RPMI8226 (cell line): ENCODE measurements at places on chromosomes 11 and 22.

DNA sequence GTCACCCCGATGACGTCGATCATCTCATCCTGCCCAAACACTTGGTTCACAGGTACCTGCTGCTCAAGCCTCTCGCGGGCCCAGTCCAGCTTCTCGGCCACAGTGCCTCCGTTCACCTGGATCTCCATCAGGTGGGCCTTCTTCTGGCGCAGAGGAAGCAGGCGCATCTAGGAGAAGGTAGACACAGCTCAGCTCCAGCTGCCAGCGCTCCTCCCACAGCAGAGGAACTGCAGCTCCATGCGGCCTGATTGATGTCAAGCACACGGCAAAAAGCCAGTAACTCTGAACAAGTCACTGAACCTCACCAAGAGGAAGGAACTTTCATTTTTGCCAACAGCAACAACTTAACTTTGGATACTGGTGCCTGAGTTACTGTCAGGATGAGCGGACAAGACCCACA lies 4.0 kb downstream of the RPL3 start:
- no peak for DNase-seq

- no peak for DNase-seq
Measured at GRCh38 chr11:77104727-77105126, 2.1 kb downstream of the OMP start.

- DNase-seq, result peak; percentile 46
Measured at GRCh38 chr11:61477727-61478148, 30.8 kb upstream of the LRRC10B start.

GRCh38 chr11:126007238-126007637 lies 55.4 kb downstream of the CDON start:
- DNase-seq, result no peak

GRCh38 chr22:29855611-29856181 lies 17.6 kb upstream of the ASCC2 start:
- DNase-seq, result no peak

DNA sequence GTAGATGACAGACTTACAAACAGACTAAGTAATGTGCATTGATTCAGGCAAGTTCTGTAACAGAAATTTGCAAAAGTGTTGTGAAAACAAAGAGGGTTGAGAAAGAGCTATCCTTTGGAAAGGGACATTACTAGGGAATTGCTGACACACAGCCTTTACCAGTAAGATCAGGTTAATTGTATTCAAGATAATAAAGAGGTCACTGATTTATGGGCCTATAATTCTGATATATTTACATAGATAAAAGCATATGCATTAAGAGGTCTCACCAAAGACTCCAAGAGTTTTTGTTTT lies 138.7 kb downstream of the MAML2 start:
- no peak for DNase-seq

- DNase-seq, result no peak
Measured at GRCh38 chr11:122556605-122557004, 98.9 kb upstream of the UBASH3B start.

- DNase-seq, result no peak
Measured at GRCh38 chr11:57466680-57467079, 6.4 kb downstream of the RTN4RL2 start.

DNA sequence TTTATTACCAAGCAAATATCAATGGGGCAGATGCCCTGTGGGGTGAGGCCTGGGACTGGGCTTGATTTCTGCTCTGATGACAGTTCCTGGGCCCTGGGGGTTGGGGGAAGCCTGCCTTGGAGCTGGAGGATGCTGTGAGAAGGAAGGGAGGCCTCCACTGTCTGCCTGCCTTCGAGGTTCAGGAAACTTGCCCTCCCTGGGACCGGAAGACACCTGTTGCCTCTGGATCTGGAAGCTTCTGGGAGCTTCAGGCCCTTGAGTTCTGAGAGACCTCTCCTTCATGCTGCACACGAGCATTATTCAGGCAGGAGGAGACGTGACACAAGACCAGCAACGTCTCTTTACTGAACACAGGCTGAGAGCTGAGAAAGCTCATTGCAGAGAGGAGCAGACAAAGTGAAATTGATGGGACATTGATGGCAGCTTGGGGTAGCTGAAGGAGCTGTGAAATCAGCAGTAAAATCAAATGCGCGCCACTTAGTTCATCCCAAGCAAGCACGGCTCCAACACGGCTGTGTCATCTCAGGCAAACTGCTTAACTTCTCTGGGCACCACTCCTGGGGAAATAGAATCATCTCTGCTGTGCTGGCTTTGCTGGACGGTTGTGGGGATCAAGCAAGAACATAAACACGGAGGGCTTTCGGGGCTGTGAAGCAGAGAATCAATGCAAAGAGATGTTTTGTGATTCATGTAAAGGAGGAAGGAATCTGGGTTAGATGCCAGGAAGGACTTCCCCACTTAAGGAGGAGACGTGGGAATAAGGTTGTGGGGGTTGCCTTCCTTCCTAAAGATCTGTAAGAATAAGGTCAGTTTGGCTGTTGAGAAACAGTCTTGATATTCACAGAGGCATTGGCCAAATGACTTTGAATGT lies 64.5 kb downstream of the TP53I11 start:
- DNase-seq, result no peak

DNA sequence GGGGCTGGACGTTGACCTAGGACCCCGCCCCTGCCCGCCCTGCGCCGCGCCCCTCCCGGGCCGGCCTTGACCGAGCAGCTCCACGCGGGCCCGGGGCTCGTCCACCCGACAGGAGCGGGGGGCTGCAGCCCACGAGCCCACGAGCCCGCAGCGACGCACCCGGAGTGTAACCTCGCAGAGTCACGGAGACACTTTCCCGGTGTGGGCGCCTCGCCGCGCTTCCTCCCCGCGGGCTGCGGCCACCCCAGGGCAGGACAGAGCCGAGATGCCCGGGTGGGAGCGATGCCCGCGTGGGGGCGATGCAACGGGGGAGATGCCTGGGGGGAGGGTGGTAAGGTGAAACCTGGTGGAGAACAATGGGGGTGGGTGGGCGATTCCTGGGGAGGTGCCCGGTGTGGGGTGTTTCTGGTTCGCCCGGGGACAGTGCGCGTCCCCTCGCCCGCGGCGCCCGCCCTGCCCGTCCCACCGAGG lies 4.9 kb upstream of the ZBED4 start:
- DNase-seq, result no peak

DNA sequence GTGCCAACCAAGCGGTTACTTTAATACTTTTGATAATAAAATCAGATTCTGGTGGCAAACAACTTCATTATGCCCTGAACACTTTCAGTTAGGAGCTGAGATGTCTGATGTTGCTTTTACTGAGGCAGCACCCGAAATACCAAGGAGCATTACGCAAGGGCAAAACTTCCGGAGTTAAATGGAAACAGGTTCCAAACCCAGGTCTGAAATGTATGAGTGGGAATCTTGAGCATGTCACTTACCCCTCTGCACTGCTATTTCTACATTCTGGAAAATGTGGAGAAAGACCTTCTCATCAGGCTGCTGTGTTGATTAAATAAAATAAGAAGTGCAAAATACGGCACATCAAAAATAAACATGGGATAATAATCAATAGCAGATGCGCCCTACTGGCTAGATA lies 315.1 kb downstream of the LARGE1 start:
- no peak for DNase-seq

GRCh38 chr11:20639688-20640087 lies 29.7 kb upstream of the NELL1 start:
- DNase-seq, result no peak

DNA sequence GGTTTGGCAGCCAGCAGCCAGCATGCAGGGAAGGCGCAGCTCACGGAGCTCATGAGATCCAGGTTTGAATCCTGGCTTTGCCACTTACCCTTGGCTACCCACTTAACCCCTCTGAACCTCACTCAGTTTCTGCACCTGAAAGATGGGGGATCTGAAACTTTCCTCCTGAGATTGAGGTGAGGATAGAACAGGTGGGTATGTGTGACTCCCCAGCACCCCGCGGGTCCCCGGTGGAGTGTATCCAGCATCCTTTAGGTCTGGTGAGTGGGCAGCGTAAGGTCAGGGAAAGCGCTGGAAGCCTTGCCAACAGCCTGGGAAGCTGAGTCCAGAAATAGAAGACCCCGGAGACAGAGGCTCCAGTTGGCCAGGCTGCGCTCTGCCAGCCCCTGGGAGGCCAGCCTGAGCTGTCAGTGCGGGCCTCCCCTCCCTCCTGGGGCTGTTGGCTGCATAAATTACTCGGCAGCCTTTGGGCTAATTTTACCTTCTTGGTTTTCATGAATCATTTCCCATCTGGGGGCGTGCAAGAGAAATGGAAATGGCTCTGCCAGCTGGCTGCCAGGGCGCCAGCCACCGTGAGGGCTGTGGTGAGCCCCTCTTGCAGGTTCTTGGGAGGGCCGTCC lies 17.6 kb downstream of the PRDM11 start:
- no peak for DNase-seq

DNA sequence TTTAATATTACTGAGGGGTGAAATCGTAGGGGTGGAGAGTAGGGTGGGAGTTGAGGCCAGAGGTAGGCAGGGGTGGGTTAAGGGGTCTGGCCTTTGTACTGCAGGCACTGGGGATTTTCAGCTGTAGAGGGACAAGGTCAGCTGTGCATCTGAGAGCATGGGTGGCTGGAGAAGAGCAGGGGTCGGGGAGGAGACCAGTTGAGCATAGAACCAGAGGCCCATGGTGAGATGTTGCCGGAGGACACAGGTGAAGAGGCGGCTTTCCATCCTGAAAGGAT lies 12.1 kb upstream of the CELSR1 start:
- DNase-seq, result no peak

- no peak for DNase-seq
Measured at GRCh38 chr22:38964989-38965388, 7.6 kb downstream of the APOBEC3A start.

DNA sequence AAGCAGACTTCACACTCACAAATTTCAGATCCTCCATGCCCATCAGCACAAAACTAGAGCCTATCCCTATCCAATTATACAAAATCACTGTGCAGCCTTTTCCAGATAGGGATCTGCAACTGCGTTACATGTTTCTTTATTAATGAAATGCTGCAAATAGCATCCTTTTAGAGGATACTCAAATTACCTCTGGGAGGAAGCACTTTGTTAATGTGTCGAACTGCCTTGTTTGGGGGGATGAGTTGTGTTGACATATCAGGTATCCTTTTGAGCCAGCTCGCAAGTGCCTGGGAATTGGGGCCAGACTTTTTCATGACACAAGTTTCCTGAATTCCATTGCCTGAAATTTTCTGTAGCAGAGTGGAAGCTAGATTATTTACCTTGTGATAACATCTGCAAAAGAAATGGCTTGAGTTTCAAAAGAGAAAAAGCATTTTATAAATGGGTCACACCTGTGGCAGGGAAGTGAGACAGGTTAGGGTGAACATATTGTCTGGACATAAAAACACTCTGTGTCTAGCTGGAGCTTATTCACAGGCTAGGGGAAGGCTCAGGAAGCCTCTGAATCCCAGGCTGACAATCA lies 299.1 kb upstream of the MTNR1B start:
- DNase-seq, result no peak

DNA sequence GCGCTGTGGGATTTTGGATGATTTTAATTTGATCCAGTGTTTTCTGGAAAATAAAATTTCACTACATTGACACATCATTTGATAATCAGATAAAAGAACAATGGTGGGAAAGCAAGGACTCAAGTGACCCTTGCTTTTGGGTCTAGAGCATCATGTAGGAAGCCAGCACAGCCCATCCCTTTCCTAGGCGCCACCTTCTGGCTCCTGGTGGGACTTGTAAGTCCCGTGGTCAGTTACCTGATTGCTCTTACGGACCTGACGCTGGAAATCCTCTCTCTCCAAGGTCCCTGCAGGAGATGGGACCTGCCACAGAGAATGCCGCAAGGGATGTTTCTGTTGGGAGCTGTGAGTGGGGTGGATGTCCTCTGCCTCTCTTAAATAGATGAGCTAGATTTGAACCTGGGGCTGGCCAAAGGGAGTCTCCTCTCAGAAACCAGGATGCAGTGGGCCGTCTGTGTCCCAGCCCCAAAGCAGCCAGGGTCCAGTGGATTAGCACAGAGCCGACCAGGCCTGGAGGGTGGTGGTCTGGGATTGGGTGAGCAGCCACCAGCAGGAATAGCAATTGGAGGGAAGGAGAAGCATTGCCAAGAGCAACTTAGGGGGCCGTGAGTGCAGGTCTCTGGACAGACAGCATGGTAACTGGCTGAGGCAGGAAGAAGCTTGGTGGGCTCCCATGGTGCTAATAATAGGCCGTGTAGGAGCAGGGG lies 21.7 kb downstream of the TIMP3 start:
- peak; percentile 40 for DNase-seq

GRCh38 chr11:79346021-79346420 lies 94.8 kb downstream of the TENM4 start:
- no peak for DNase-seq

DNA sequence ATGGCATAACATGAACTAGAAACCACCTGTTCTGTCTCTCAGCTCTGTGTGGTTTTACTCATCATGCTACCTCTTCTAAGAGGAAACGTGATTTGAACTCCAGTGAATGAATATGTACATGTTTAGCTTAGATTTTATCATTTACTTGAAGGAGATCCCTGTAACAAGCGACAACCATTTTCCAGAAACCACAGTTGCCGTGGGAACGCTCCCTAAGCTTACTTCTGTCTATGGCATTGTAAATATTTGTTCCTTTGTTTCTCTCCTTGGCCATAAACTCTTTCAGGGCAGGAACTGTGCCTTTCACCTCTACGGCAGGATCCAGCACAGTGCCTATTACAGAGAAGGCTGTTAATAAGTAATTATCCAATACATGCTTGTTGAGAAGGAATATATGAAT lies 17.1 kb upstream of the TPH1 start:
- no peak for DNase-seq

DNA sequence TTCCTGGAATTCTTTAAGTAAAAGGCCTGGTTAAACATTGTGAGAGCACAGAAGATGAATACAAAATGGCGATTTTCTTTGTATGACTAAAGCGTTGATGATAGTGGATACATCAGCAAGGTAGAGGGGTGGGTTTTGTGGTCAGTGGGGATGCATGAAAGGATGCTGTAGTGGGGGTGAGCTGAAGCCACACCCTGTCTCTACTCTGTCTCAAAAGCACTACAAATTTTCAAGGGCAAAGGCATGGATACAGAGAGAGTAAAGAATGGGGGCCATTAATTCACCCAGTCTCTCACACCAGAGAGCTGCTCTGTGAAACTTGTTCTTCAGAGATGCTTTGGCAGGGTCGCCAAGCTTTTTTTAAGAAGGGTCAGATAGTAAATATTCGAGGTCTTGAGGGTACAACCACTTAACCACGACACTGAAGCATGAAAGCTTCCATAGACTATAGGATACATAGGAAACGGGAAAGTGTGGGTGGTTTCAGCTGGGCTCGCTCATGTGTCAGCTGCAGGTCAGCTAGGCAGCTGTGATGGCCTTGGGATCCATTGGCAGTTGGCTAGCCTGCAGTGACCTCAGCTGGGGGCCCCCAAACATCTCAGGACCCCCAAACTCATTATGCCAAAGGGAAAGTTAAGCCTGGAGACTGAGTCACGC lies 8.3 kb downstream of the TMEM138 start:
- no peak for DNase-seq
